Germinal center (tissue), 1 donor: ENCODE measurements at places on chromosomes 3 and 15.

DNA sequence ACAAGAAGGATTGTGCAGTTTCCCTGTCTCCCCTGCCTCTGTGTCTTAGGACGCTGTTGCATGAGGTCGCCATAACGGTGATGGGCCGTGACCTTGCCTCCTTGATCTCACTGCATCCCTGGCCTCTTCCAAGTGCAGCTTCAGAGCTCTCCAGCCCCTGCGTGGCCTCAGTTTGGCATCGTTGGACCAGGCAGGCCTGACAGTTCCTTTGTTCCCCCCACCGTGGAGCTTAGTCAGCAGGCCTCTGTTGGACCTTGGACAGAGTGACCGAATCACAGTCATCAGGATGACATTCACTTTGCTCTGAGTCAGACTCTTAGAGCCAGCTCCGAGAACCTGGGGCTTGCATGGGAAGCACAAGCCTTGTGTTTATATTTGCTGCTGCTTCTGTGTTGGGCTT, 139.4 kb downstream of the OPA1 start:
- no peak for DNase-seq

- no peak for DNase-seq
These were observed 111.3 kb downstream of the BBX start for GRCh38 chr3:107634099-107634489.

DNA sequence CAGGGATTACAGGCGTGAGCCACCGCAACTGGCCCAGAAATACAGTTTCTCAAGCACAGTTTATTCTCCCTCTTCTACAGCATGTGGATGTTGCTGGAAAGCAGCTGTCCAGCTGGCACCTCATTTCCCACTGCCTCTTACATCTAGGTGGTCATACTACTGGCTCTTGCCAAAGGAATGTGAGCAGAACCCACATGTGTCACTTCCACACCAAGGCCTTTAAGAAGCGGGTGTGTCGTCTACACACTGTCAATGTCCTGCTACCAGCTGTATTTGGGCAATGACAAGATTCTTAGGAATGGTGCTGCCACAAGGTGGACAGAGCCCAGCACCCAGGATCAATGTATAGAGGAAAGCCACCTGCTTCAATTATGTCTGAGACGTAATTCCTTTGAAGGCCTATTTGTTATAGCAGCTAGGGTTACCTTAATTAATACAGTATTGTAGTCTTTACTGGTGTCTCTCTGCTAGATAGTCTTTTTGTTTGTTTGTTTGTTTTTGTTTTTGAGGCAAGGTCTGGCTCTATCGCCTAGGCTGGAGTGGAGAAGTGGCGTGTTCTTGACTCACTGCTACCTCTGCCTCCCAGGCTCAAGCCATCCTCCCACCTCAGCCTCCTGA, 15.1 kb upstream of the RAB7A start:
- DNase-seq, result no peak

GRCh38 chr3:39435006-39435748, 28.7 kb downstream of the RPSA start:
- no peak for DNase-seq

- DNase-seq, result no peak
These were observed 3.4 kb downstream of the SCN5A start for GRCh38 chr3:38646062-38646461.

GRCh38 chr3:152277198-152277597, 8.5 kb downstream of the MBNL1 start:
- DNase-seq, result no peak

DNA sequence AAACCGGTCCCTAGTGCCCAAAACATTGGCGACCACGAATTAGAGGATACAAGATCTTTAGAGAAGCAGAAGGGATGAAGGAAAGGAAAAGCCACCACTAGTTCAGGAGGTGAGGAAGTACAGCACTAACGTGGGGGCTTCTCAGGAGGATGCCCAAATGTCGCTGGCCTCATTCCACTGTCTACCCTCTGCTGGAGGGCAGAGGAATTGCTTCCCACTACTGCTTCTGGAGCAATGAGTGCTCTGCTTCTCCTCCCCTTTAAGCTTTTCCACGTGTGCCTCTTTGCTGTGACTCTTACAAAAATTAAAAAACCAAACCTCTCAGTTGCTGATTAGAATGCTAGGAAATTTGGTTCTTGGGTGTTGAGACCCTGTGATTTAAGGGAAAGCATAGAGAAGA, 281.3 kb downstream of the CLSTN2 start:
- peak; percentile 24 for DNase-seq

DNA sequence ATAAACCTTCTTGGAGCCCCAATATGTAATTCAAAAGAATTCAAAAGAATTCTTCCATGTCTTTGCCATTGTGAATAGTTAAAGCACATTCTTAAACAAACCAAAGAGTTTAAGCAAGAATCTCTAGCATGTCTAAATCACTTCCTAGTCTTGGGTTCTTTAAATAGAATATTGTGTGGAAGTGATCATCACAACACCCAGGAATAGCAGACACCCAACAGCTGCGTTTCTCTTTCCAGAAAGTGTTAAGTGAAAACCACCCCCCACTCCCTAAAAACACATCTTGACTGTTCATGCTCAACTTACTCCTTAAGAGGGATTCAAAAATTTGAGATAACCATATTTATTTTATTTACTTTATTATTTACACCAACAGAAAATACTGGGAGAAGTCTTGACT, 24.1 kb upstream of the CAPN7 start:
- DNase-seq, result no peak
